Left forelimb (tissue), 1 donor: ENCODE measurements at places on chromosomes 11 and 22.

- DNase-seq, result no peak
These were observed 15.0 kb downstream of the METTL15 start for GRCh38 chr11:28123151-28123581.

- DNase-seq, result no peak
These were observed 67.2 kb downstream of the CCDC83 start for GRCh38 chr11:85922367-85922766.

DNA sequence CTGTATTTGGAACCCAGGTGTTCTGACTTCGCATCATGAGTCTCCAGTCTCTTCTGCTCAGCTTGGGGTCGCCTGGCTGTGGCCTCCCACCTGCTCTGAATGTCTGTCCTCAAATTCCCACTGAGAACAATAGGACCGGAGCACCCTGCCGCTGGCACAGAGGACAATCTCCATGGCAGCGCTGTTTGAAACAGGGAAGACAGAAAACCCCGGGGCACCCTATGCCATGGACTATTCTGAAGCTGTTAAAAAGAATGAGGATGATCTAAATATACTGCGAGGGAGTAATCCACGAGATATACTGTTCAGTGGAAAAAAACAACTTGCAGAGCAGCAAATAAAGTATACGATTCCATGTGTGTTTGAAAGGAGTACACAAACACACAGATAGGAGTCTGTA, 415.6 kb upstream of the NARS2 start:
- no peak for DNase-seq

GRCh38 chr11:113014262-113015097, 53.3 kb downstream of the NCAM1 start:
- DNase-seq, result peak; percentile 74

- DNase-seq, result no peak
These were observed 23.5 kb downstream of the TP53I11 start for GRCh38 chr11:44927174-44927661.

GRCh38 chr11:131498631-131499160, 128.3 kb downstream of the NTM start:
- DNase-seq, result no peak

GRCh38 chr22:36325154-36326031, 62.4 kb downstream of the MYH9 start:
- no peak for DNase-seq

GRCh38 chr11:22263613-22264012, 70.7 kb downstream of the ANO5 start:
- DNase-seq, result no peak

DNA sequence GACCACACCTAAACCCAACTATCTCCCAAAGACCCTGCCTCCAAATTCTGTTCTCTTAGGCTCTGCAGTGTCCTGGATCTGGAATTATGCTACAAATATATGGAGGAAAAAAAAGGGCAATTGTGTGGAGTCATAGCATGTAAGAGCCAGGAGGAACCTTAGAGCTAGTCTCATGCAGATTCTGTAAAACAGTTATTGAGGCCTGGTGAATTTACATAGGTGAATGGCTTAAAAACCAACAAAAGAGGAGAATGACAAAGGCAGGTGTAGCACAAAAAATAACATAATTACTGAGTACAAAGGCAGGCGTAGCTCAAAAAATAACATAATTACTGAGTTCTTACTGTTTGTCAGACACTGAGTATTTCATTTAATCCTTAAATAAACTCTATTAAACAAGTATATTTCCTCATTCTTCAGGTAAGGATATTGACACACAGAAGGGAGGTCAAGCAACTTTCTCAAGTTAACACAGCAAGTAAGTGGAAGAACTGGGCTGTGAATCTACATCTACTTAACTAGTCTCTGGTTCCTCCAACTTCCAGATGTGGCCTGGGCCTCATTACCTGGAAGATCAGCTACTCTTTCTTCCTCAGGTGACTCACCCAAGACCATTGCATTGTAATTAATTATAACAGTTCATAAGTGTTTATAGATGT, 938.9 kb upstream of the TENM4 start:
- DNase-seq, result no peak

GRCh38 chr11:68352591-68352990, 40.2 kb downstream of the LRP5 start:
- no peak for DNase-seq

DNA sequence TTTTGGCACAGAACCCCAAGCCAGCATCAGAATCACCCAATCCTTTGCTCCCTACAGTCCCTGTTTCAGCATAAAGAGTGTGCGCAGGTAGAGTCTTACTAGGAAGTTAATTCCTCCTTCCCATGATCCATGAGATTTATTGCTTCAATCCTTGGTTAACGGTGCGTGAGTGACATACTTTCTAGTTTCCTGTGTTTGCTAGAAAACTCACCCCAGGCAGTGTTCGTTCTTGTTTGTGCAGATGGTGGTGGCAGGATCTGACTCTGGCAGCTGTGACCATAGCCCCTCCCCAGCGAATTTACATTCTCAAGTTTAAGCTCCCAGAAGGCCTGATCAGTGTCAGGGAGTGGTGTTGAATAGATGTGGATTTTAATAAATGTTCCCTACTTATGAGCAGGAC, 106.7 kb upstream of the CCT8L2 start:
- DNase-seq, result no peak

DNA sequence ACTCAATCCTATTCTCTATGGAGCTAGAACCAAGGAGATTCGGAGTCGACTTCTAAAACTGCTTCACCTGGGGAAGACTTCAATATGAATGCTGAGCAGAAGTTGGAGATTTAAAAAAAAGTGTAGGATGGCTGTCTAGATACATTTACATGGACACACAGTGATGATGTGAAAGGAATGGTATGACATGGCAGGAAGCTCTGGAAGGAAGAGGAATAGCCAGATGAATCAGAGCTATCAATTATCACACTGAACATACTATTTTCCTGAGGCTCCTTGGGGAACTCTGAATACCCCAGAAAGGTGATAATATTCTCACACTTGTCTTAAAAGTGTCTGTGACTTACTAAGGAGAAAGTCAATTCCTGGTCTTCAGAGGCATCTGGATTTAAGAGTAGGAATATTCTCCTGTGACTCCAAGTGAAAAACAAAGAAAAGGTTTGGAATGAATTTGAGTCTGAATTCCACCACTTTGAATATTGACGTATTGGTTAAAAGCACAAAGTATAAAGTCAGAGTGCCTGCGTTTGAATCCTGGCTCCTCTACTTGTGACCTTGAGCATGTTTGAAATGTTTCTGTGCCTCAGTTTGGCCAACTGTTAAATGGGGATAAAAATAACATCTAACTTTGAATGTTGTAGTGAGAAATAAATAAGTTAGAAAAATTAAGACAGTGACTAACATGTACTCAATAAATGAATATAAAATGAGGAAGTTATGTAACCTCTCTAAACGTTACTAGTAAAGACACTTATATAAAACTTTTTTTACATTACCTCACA, 1.3 kb downstream of the OR52D1 start:
- DNase-seq, result no peak

- no peak for DNase-seq
These were observed 191.5 kb downstream of the CEP164 start for GRCh38 chr11:117519170-117519569.

GRCh38 chr11:88188251-88188931, 13.1 kb upstream of the RAB38 start:
- DNase-seq, result no peak

- no peak for DNase-seq
These were observed 5.7 kb downstream of the GAL3ST3 start for GRCh38 chr11:66042996-66043906.

DNA sequence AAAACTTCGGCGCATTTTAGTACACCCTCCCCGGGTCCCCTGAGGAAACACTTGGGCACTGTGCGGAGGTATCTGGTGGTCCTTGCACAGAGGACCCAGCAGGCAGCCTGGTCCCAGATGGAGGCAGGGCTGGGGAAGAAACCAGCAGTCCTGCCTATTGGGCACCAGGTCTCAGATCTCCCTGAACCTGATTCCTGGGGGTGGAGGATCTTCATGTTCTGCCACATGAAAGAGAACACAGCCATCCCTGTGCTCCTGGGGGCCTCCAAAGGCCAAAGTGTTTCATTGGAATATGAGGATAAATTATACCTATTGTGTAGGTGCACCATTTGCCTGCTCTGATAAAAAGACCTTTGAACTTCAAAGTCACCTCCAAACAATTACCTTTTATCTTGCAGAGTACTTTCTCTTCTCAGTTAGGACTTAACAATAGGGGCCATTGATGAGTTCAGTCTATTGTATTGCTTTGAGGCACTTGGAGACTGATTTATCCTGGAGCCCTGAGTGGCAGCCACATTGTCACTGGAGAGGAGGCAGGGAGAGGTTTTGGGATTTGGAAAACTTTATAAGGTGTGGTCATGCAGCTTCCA, 1.8 kb downstream of the RCN1 start:
- DNase-seq, result no peak

- no peak for DNase-seq
These were observed 53.2 kb downstream of the FAM76B start for GRCh38 chr11:95736355-95736754.

DNA sequence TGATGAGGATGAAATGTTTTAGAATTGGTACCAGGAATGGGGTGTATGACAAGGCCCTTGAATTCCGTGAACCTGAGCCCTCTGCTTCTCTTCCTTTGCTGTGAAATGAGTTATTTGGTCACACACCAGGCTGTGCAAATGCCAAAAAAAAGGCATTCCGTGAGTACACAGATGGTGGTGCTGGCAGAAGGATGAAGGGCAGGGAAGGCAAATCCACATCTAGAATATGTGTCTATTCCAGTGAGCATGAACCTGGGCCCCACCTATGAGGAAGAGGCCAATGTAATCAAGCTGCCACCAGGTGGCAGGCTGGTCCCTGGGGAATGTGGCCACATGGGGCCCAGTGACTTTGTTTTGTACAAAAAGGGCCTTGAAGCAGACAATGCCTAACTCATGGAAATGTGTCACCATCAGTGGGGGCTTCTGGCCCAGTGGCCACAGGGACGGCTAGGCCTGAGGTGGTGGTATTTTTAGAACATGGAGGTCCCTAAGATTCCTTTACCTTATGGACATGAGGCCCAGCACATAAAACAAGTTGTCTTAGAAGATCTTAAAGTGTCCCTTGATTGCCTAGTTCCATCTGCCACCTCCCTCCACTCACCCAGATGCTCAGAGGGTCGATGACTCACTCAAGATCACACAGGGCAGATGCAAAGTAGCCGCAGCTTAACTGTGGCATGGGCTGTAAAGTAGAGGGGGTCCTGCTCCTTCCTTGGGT, 3.9 kb upstream of the RNF215 start:
- no peak for DNase-seq

GRCh38 chr11:134275534-134276395, at the start of gene GLB1L3:
Gene GLB1L3, plus strand, starts transcription at chr11:134276379. Its CDS starts 362 bp downstream, at chr11:134276741.
- DNase-seq, result no peak

DNA sequence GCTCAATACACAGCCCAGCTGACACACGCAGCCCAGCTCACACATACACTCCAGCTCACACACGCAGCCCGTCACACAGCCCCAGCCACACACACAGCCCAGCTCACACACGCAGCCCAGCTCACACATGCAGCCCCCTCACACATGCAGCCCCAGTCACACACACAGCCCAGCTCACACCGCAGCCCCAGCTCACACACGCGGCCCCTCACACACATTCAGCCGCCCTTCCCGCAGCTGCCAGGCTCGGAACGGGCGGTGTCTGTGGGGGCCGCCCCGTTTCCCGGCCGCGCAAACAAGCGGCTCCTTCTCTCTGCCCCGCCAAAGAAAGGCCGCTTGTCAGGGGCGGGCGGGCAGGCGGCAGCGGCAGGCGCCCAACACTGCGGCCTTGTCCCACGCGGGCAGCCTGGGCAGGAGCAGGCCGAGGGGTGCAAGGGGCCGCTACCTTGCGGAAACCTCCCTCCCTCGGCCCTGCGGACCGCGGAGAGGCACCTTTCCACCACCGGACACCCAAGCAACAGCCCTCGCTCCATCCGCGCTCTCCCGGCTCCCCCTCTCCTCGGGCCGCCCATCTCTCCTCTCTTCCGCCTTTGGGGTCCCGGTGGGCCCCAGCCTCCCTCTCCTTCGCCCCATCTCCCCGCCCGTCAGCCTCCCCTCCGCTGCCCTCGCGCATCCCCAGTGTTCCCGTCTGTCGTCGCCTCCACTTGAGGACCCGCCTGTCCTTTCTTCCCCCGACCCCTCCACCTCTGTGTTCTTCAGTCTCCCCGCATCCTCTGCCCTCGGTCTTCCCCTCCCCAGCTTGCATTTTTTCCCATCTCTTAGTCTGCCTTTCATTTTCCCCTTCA, 2.2 kb downstream of the PHLDB1 start:
- peak; percentile 75 for DNase-seq

DNA sequence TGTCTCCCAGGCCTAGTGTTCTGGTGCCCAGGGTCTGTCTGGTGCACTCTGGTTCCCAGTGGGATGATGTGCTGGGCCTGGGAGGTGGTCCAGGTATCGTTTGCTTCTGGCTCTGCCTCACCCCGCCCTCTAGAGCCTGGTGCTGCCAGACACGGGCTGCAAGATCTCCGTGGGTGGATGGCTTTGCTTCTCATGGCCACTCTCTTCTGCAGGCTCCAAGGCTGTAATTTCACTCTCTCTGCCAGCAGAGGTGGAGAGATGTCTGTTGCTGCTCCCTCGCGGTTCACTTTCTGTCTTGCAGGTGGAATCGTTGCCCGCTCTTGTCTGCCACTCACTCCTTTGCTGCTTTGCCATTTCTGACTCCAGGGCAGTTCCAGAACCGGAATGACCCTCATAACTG, 13.4 kb downstream of the NADSYN1 start:
- DNase-seq, result no peak

DNA sequence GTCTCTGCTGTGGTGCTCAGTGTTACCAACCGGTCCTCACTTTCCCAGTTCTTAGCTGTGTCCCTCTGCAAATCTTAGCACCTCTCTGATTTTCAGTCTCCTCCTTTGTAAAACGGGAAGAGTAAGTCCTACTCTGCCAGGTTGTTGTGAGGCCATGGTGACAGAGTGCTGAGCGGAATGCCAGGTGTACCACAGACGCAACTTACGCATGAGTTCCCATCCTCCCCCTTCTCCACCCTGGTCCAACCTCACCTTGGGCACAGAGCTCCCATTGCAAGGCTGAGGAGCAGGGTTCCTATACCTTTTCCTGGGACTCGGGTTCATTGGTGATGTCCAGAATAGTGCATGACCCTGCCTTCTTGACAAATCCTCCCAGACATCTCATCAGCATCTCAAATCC, 7.3 kb upstream of the DDB2 start:
- DNase-seq, result no peak

- no peak for DNase-seq
These were observed 182.6 kb downstream of the ST3GAL4 start for GRCh38 chr11:126538071-126538470.

DNA sequence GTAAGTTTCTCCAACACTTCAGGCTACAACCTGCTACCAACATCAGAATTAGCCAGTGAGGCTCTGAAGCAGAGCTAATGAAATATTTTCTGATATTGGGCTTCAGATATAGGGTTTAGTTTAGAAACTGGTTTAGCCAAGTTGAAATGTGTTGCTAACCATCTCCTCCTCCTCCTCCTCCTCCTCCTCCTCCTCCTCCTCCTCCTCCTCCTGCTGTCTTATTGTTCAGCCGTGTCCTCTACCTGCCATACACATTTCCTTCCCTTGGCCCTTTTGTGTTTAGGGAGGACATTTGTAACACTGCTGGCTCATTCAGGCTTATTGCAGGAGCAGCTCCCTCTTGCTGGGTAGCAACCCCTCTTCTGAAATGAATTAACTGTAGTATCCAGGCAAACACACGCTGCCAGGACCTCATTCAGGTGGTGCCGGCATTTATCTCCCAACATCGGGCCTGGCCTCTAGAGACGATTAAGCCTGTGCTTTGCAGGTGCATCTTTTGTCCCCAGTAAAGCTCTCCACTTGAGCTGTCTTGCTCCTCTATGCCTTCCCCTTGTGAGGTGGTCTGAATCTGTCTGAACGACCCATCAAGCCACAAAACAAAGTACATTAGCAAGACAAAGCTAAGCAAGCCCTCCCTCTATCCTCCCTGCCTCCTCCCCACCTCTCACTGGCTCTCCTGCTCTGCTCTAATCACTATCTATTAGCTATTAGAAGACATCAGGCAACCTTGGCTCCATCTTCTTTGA, 82.9 kb downstream of the KCNJ1 start:
- DNase-seq, result no peak
